ENCODE measurements at places on chromosomes 11 and 22.
A peak's percentile ranks its signal among the peaks of the same experiment; 100 is the strongest.

DNA sequence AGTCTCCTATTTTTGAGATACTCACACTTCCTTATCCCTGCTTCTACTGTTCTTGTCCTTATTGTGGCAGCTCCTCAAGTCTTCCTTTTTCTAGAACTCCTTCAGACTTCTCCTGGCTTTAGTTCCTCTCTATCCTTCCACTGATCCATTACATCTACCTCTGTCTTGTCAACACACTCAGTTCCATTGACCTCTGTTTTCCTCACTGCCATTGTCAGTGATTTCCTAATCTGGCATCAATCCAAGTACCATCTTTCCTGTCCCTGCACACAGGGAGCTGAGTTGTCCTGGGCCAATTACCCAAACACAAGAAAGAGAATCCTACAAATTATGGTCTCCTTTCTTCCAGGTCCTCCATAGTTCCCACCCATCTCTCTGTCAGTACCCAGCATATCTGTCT lies 27.9 kb upstream of the RIC3 start:
- DNase-seq: no peak

DNA sequence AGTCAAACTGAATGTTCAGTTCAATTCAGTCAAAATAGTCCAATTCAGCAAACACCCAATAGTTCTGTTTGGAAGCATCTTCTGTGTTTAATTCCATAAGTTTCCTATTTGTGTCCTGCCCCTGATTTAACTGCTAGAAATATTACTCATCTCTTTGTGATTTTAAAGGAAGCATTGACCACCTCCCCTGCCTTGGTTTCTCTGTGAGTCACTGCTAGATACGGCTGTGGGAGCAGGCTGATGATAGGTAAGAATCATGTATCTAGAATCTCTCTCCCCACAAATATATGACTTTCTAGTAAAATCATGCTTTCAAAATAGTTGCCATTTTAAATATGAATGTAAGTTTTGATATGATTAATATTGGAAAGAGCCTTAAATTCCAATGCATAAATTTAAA lies 888.5 kb downstream of the NTM start:
- DNase-seq: no peak

DNA sequence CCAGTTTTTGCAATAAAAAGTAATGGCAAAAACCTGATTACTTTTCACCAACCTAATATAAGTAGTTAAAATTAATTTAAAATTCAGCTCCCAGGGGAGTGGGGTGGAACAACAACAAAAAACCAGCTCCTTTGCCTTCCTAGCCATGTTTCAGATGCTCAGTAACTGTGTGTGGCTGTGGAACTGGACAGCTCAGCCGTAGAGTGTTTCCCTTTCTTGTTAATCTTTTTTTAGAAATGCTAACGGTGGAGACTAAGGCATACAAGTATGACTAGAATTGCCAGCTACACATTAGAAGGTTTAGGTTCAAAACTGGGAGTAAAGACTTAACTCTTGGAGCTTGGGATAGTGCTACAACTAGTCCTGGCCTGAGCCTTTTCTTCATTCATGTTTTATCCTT lies 45.0 kb downstream of the PPP6R3 start:
- no peak for DNase-seq

DNA sequence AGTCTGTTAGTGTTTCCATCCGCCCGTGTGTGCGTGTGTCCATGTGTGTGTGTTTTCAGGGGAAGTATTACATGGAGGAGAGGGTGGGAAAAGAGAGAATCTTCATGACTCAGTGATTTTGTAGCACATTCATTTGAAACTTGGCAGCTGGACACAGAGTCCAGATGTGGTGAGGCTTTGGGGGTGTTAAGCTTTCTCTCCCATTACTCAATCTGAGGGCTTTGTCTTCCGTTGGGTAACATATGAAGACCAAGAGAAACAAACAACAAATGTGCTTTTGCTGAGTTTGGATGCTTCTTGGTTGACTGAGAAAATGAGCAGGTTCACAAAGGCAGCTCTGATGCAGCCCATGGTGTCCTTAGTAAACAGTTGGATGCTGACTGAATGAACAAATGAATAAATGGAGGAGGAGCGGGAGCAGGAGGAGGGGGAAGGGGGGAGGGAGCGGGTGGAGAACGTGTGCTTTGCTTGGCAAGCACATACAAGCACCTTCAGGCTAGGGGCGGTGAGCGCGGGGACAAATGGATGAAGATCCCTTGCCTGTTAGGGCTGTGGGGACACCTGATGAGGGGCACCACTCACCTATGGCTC lies 104.3 kb downstream of the ST3GAL4 start:
- peak; percentile 91 for DNase-seq

DNA sequence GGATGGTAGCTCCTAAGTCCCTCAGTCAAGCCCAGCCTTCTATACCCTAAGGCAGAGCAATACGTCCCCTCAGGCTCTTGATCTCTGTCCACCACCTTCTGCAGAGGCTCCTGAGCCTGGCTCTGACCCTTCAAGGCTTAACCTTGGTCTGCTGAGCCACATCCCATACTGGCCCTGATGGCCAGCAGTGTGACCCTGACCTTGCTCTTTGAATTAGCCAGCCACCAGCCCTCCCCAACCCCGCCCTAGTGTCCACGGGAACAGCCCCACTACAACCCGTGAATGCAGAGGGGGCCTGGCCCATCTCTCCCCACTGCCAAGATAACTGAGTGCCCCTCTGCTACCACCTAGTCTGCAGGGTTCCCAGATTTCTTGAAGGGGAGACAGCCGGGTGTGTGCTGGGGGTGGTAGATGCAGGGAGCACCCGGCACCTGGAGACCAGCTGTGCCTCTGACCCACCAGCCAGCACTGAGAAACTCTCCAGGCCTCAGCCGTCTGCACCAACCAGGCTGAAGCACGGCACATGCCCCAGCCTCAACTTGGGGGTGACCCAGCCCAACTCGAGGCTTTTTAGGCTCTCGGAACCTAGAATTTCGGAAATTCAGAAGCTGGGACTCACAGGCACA lies 6.2 kb downstream of the ARAP1 start:
- DNase-seq: no peak

GRCh38 chr11:14417186-14417585 lies 58.2 kb upstream of the RRAS2 start:
- no peak for DNase-seq

DNA sequence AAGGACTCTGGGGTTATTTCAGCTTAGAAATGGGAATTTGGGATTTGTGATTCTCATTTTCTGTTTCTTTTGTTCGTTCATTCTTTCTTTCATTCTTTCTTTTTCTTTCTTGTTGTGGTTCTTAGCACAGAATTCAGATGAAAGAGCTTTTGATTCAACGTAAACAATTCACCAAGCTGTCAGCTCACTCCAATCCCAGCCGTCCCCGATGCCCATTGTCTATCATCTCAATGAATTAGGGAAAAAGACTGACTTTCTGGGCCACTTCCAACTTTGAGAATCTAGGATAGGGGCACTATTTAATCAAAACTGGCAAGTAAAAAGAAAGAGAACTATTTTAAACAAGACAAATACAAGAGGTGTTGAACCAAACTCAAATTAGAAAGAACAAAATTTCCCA lies 25.1 kb upstream of the TMA7B start:
- DNase-seq: peak; percentile 89

GRCh38 chr11:70341881-70342429 lies 56.4 kb upstream of the CTTN start:
- DNase-seq: no peak

GRCh38 chr11:67099831-67100324 lies 19.2 kb upstream of the KDM2A start:
- no peak for DNase-seq

DNA sequence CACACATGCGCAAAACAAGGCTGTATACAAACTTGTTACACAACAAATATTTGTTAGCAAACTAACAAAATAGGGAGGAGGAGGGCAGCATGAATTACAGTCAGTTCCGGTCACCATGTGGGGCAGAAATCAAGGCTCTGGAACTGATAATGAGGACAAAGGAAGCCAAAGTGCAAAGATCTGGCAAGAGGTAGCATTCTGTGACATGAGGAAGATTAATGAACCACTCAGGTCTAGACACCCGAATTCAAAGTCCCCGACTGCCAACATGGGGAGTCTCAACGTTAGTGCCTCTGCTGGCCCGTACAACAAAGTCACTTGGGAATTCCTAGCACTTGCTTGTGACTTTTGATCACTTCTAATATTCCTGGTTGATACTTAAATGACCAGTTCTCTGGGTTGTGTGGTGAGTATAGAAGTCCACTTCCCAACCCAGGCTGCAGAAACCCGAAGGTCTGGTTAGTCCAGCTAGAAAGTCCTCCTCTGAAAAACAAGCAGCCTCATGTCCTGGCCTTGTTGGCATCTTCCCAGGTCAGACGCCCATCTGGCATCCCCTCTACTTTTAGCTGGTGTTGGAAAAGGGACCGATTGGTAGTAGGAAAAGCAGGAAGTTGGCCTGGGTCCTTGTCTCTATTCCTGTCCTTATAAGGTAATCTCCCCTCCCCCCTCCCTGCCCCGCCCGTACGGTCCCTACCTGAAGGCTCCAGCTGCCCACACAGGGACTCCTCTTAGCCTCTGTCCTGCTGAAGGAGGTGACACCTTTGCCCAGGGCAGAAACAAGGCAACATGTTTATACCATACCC lies 1.6 kb downstream of the SUN2 start:
- DNase-seq: peak; percentile 78

- peak; percentile 64 for DNase-seq
Observed at GRCh38 chr22:50274311-50274710, 4.1 kb upstream of the MAPK11 start.

DNA sequence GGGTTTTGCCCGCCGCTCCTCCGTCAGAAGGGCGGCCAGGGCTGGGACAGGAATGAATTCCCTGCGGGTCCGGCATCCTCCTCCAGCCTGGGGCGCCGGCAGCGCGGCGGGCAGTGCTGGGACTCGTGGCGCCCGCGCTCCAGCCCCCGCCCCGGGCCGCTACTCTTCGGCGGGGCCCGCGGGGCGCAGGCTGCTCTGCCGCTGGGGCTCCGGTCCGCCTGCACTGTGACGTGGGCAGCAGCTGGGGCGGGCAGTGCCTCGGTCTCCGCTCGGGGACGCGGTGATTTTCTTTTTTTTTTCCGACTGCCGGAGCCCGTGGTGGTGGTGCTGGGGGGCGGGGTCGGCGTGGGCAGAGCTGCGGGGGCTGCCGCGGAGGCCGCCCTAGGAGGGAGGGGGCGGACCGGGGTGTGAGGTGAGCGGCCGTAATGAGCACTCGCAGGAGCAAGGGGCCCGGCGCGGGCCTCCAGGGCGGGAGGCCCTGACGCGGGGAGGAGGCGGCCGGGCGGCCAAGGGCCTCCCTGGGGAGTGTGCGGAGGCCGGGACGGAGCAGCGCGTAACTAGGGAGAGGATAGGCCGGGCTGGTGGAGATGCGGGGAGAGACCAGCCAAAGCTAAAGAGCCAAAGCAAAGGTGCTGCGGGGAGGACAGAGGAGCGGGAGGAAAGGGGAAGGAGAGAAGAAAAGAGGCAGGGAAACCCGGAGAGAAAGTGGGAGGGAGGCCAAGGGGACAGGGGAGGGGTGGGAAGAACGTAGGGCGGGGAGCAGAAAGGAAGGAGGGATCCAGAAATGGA lies 73.3 kb upstream of the ZBED5 start:
- DNase-seq: no peak

- DNase-seq: no peak
Observed at GRCh38 chr11:1936781-1937615, 10.1 kb upstream of the MRPL23 start.

GRCh38 chr22:48088926-48089536 lies 1326.6 kb downstream of the TBC1D22A start:
- DNase-seq: no peak

DNA sequence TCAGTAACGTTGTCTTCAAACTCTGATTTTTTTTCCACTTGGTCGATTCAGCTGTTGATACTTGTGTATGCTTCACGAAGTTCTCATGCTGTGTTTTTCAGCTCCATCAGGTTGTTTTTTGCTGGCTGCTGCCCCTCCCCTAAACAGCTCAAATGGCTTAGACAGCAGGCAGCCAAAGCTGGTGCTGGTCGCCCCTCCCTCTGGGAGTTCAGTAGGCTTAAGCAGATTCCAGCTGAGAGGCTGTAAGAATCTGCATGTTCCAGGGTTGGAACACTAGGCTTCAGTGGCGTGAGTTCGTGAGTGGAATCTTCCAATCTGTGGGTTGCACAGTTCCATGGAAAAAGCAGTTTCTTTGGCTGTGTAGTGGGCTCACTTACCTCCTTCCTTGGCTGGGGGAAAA lies 10.3 kb upstream of the FIBIN start:
- DNase-seq: no peak

DNA sequence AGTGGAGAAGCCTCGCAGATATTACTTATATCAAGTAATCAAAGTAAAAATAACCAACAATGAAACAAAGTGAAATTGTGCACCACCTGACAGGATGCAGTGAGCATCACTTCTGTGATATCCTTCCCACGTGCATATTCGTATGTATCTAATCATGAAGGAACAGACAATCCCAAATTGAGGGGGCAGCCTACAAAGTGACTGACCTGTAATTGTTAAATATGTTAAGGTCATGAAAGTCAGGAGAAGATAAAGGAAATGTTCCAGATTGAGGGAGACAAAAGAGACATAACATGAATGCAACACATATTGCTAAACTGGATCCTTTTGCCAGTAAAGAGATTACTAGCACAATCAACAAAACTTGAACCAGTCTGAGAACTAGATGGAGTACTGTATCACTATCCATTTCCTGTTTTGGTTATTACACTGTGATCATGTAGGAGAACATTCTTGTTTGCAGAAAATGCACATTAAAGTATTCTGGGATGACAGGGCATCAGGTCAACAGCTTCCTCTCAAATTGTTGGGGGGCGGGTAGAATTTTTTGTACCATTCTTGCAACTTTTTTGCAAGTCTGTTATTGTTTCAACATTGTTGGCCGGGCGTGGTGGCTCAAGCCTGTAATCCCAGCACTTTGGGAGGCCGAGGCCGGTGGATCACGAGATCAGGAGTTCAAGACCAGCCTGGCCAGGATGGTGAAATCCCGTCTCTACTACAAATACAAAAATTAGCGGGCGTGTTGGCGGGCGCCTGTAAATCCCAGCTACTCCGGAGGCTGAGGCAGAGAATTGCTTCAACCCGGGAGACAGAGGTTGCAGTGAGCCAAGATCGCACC lies 2.0 kb downstream of the SBF2 start:
- no peak for DNase-seq

GRCh38 chr11:46181843-46182424 lies 60.7 kb upstream of the PHF21A start:
- DNase-seq: no peak

DNA sequence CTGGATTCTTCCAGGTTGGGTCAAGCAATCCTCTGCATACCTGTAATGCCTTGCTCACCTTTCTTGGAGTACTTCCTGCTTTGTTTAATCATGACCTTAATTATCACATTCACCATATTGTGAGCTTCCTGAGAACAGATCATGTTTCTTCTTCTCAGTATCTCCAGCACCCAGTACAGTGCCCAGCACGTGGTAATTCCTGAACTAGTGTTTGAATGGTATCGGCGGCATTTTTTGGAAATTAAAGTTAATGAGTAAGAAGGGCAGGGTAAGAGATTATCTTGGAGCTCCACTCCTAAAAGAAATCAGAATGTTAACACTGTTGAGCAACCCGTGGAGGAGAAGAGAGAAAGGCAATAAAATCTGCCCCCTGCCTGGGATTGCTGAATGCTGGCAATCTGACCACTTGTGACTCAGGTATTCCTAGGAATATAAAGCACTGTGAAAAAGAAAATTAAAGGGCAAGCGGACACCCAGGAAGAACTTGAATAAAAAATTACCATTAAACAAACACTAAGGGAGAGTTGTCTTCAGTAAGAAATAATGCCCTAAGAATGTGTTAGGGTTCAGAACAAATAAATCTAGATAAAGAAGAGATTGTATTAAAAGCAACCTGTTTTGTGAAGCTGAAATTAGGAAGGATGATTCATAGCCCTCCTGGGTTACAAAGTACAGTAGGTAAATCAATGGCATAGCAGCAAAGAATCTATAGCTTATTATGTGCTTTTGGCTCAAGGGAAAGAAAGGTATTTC lies 92.9 kb downstream of the PDHX start:
- no peak for DNase-seq

GRCh38 chr11:12122083-12122482 lies 11.7 kb downstream of the MICAL2 start:
- DNase-seq: no peak
